Transverse colon (tissue), 4 donors: ENCODE measurements at places on chromosomes 13 and 19.

GRCh38 chr19:16571822-16572331 lies 338 bp downstream of the SLC35E1 start:
- peak; percentile 51 for DNase-seq

DNA sequence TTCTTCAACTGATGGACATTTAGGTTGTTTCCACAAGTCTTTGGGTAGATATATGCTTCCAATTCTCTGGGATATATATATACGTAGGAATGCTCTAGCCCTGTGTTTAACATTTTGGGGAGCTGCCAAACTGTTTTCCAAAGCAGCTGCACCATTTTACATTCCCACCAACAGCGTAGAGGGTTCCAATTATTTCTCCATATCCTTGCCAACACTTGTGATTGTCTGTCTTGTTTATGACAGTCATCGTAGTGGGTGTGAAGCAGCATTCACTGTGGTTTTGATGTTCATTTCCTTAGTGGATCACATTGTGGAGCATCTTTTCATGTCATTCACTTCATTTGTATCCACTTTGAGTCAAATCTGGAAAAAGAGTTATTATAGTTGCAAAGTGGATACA lies 4.7 kb upstream of the CBLC start:
- no peak for DNase-seq

- DNase-seq, result no peak
These were observed 8.8 kb downstream of the PPP2R1A start for GRCh38 chr19:52198678-52199077.

DNA sequence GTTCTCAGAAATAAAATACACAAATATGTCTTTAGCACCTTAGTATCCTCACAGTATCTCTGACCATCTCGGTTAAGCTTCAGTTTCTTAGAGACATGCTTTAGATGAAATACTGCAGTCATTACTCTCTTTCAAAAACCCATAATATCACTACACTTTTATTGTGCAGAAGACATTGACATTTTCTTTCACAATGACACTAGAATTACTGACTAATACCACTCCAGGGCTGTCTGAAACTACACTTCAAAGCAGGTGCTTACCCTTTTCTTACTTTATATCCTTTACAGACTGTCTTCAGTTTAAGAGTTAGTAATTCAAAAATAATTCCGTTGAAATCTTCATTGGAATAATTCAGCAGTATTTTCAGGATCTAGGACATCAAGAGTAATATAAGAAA lies 42.2 kb upstream of the SLITRK6 start:
- no peak for DNase-seq
